A549 treated with CORT108297 at 1 μM for 4 hours (cell line): ENCODE measurements at places on chromosomes 2 and 18. TPM values are rescaled to one million over a fixed set of nuclear protein-coding genes. Genes with fewer than 3 reads are reported as not detected.

Gene FOXD4L1
- 0.20 to 0.67 TPM (median 0.34 TPM) in 5 replicates for total RNA-seq

Gene EFEMP1
- 28.8 to 60.6 TPM (median 43.3 TPM) in 5 replicates for total RNA-seq

Gene DSG4
- not detected in 5 replicates for total RNA-seq

Gene EML6
- total RNA-seq: 1.0 to 2.1 TPM (median 1.6 TPM) in 5 replicates

Gene RBM44
- 0.12 to 0.24 TPM (median 0.17 TPM) in 5 replicates for total RNA-seq

Gene NAT8
- total RNA-seq: not detected in 5 replicates

Gene CD302
- 2.0 to 2.3 TPM (median 2.0 TPM) in 5 replicates for total RNA-seq

Gene SLC9A2
- 2.8 to 3.4 TPM (median 3.3 TPM) in 5 replicates for total RNA-seq

Gene DUSP2
- total RNA-seq: 0.22 to 0.56 TPM (median 0.44 TPM) in 5 replicates

Gene GCG
- not detected in 5 replicates for total RNA-seq

Gene CENPA
- 48.7 to 57.9 TPM (median 55.8 TPM) in 5 replicates for total RNA-seq

Gene HRH4
- total RNA-seq: not detected in 5 replicates

Gene ABCG8
- not detected in 5 replicates for total RNA-seq
